ENCODE measurements at places on chromosomes 11 and 22. TPM values are rescaled to one million over a fixed set of nuclear protein-coding genes. Genes with fewer than 3 reads are reported as not detected.
A peak's percentile ranks its signal among the peaks of the same experiment; 100 is the strongest.

DNA sequence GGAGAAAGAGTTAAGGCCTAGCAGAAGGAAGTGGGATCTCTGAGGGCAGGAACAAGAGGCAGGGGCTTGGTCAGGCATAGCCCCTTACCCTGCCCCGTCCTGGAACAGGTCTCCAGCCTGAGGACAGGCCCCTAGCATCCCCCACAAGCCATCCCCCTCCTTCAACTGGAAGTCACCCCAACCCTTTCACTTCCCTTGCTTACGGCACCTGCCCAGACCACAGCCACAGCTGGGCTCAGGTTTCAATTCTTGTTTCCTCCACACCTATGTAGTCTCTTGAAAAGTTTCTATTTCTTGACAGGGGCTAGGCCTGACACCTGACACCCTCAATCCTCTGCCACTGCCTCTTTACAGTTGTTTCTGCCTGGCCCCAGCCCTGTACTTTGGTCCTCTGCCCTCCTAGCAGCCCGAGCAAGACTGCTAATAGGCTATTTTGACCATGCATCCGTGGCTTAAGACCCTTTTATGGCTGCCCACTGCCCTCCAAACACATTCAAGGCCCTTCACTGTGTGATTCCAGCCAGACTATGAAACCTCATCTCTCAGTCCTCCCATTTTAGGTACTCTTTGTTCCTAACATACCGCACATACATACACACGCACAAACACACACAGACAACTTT is 10.9 kb upstream of the FCHSD2 start:
- no peak for DNase-seq

WBP2NL gene
- 1.2 TPM for total RNA-seq

- no peak for DNase-seq
Observed at GRCh38 chr11:33742249-33742851, 6.1 kb upstream of the CD59 start.

DNA sequence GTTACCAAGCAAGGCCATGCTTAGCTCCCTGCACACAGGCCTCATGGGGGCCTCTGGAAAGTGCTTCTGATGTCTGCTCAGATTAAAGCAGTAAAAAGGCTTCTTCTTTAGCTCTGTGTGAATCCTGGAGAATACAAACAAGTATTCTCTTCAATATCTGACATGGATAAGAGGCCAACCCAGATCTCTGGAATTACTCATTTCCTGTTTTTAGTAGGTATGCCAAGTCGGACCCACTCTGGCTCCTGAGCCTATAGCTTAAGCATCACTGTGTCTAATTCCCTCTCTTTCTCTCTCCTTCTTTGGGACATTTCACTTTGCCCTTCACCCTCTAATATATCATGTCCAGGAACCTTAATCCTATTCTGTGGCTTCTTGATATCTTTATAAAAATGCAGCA is 529.6 kb upstream of the CCDC90B start:
- DNase-seq, result no peak

ACR gene
- total RNA-seq, result not detected

DNA sequence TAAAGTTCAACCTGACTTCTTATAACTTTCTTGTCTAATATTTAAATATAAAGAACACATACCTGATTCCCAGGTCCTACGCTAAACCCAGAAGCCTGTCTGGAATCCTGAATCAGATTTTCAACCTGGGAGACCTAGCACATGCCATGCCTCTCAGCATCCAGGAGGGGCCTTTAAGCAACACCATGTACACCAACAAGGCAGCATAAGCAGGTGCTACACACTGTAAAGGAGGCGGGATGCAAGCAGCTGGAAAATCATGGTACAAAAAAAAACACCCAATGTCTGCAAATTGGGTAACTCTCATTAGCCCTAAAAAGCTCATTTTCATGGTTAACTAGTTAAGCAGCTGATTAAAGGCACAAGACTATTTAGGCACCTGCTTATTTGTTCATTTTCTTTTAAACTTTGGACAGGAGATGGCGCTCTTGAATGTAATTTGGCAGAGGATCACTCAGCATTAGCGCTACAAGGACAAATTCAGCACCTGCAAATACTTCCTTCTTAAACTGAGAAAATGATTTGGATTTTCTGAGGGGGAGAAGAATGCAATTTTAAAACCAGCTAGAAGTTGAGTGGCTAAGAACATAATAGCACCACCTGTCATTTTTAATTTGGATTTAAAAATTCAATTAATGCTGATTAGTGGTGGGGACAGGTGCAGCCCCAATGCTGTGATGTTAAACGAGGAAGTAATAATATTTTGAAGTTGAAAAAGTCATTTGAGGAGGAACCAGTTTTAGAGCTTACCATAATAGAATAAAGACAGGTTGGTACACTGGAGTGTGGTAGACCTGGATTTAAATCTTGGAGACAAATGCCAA is 104.0 kb downstream of the FAR1 start:
- peak; percentile 66 for DNase-seq

DNA sequence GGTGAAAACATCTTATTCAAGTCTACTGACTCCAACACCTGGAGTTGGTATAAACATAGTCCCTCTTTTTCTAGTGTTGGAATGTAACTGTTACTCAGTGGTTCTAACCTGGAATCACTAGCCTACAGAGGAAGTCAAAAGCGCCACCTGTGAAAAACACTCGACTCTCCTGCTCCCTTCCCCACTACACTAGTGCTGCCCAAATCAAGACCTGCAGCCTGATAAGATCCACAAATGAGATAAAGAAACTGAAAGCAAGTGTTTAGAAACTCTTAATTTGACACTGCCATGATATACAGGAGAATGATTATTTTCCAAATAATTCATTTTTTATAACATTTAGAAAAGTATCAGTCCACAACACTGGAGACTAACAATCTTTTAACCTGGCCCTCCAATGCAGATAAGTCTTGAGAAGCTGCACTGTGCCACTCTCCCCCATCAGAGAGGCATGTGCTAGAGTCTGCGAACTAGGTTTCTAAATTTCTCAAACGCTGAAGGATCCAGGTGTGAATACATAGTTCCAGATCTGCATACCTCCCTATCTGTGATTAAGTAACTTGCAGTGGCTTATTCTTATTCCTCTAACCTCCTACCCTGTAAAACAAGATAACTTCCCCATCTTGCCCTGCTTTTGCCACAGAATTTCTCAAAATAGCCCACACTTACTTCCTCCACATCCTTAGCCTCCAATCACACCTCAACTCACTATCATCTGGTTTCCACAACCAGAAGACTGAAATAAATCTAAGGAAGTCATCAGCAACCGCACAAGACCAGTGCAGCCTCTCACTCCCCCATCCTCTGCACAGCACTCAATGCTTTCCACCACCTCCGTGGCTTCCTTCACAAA is 88.1 kb downstream of the RRAS2 start:
- DNase-seq, result no peak

BLID gene
- not detected for total RNA-seq

THY1 gene
- not detected for total RNA-seq

PANX3 gene
- total RNA-seq, result not detected

- DNase-seq, result no peak
Observed at GRCh38 chr11:80632691-80633090, 1191.9 kb upstream of the TENM4 start.

TAF10 gene
- 74.5 TPM for total RNA-seq

DNA sequence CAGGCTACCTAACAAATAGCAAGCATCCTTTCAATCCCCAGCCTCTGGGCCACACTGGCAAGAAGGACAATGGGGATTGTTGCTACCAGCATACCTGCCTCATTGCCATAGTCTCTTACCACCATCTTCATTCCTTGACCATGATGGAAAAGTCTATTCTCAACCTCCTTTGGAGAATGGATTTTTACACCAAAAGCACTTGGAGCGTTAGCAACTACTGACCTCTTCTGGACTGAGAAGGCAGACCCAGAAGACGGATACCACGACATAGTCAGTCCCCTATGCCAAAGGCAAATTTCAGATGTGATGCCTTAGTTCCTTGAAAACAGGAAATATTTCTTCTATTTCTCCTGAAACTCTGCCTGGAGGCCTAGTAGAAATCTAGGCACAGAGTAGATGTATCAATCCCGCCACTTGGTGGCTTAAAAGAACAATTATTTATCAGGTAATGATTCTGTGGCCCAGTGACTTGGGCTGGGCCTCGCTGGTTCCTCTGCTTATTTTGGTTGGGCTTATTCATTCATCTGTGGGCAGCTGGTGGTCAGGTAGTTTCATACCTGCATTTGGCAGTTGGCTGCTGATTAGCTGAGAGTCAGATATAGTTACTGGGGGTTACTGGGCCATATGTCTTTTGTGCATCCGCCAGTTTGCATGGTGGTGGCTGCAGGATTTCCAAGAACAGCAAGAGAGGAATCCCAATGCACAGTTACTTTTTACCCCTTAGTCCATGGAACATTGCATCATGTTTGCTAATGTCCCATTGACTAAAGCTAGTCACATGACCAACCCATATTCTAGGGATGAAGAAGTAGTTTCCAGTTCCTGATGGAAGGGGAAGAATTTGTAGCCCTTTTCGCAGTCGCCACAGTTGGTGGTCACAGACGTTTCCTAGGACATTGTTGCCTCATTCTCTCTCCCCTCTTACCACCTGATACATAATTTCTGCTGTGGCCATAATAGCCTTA is 75.2 kb downstream of the DHCR7 start:
- no peak for DNase-seq

DNA sequence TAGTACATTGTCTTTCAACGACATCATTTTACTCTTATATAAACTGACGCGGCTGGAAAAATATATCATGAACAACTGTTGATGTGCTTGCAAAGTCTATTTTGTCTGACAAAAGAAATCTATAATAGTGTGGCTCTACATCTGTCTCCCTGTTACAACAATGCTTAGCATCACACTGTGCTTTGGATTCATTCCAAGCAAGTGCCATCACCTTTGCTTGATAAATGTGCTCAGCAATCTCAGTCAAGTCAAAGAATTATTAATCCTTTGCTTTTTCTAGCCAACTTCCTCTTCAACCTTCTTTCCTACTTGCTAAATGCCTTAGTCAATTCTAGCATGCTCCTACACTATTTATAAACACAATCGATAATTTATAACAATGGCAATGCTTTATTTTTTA is 140.5 kb downstream of the FCHSD2 start:
- DNase-seq, result no peak

DNA sequence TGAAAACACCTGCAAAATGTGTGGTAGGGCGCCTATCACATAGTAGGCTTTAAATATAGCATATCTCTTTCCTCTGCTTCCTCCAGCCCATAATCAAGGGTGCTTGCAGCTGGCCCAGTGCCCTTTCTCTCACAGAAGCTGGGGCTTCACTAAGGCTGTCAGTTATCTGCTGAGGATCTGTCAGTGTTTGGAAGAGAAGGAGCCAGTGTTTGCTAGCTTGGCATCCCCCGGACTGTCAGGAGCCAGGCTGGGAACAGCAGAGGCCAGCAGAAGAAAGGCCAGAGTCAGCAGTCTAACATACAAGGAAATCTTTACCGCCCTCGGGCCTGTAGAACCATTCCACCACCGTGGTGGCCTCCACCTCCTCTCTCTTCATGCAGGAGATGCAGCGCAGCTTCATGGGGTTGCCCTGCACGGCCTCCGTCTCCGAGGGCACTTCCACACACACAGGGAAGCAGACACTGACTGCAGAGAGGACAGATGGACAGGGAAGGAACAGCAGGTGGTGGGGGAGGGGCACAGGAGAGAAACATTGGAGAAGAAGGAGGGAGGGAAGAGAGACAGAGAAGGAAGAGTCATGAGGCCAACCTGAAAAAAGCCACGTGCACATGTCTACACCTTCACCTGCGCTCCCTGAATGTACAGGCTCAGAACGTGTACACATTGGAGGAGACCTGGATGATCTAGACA is 9.0 kb downstream of the SCN3B start:
- no peak for DNase-seq
